ENCODE measurements at places on chromosomes 4 and X.
A peak's percentile ranks its signal among the peaks of the same experiment; 100 is the strongest.

- DNase-seq = peak; percentile 67
Measured at GRCh38 chr4:128846063-128846462, 36.6 kb downstream of the JADE1 start.

DNA sequence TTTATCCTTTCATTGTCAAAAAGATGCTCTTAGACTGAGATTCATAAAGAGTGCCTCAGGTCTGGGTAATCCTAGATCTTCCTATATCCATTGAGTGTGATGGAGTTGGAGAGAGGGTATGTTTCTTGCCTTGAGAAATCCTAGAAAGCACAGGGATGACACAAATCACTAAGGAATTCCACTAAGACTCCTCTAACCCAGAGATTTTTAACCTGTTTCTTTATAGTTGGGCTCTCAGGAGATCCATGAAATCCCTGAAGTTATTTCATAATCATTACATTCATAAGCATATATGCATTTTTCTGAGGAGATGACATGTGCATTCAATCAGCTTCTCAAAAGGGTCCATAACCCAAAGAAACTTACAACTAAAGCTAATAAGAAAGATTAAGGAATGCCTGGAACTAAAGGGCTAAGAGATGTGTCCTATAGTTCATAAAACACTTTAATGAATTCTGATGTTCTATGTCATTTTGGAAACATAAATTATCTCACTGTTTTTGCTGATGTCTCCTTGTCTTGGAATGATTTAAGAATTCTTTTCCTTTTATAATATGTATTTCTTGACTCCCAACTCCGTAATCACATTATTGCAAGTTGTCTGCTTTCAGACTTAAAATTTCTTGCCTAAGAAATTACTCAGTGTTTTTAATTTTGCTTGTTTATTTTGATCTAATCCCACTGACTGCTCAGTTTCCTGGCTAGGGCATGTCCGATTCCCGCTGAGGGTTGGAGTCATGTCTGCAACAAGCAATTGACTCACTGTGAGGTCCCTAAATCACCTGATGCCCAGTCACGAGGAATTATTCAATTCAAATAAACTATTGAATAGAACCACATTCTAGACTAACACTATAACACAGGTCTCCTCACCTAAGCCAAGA is 2.8 kb upstream of the AMTN start:
- DNase-seq = no peak

DNA sequence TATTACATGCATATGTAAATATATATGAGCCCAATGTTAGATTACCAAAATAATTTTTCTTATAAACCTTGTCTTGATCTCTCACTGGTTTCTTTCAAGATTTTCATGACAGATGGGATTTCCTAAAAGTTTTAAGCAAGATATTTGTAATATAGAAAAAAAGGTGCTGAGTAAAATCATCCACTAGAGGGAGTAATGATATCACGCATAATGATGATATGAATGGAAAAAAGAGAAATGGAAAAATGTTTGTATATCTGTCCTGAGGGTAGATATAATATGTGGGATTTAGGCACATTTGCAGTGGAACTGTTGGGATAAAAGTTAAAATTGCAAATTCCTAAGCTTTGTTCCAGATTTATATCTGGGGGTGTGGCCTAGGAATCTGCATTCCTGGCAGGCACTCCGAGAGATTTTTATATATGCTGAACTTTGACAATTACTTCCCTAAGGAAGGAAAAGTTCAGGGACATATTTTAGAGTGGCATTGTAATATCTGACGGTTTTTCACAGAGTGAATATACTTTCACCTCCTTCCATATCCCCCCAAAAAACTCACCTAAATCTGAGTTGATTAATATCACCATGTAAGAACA is 60.5 kb downstream of the TMA16 start:
- DNase-seq = no peak

DNA sequence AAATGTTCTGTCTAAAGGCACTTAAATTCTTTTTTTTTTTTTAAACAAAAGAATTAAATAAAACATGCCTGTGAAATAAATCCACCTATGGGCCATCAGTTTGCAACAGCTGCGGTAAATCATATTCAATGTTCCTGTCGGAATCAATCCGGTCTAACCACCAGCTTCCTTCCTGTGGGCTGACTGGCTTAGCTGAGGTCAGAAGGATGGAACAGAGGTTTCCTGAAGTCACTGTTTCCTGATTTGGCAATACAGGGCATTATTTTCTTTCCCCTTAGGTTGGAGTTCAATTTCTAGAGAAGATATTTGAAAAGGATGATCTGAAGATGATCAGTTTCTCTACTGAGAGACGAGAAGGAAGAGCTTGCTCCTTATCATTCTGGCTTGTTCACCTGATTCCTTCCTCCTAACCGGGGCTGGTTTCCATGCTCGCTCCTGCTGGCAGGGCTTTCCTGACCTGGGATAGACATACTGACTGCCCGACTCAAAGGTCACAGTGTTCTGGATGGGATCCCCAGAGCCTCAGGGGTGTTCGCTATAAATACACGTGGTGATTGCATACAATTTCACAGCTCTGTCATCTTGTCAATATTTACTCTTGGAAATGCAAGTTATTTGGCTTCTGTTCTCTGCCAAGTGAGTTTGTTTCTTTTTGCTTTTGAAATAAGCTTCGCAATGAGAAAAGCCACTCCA is 21.7 kb downstream of the PDLIM3 start:
- DNase-seq = peak; percentile 82

DNA sequence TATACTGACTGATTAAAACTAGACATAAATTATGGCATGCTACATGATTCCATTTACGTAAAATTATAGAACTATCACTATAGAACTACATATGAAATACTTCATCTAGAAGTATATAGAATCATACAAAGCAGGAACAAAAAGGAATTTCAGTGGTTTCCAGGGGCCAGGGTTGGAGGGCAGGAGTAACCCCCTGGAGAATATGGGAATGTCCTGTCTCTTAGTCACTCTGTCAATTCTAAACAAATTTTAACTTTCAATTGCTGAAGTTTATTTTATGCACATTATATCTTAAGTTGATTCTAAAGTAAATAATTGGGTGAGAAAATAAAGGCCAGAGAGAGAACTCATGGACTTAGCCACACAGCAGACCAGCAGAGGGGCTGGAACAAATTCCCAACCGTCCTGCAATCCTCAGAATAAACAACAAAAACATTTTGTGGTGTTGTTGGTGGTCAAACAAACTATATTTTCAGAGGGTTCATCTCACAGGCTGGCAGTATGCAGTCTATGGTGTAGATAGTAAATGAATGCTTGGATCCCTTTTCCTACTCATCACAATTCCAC is 476.9 kb upstream of the SLIT2 start:
- DNase-seq = no peak

- DNase-seq = peak; percentile 47
Measured at GRCh38 chr4:1593881-1594345, 90.2 kb downstream of the FAM53A start.

- no peak for DNase-seq
Measured at GRCh38 chr4:73211968-73212367, 46.6 kb downstream of the ANKRD17 start.
